ENCODE measurements at places on chromosomes 5 and 9.

GRCh38 chr5:135063511-135064234 lies 29.6 kb upstream of the PITX1 start:
- no peak for DNase-seq

DNA sequence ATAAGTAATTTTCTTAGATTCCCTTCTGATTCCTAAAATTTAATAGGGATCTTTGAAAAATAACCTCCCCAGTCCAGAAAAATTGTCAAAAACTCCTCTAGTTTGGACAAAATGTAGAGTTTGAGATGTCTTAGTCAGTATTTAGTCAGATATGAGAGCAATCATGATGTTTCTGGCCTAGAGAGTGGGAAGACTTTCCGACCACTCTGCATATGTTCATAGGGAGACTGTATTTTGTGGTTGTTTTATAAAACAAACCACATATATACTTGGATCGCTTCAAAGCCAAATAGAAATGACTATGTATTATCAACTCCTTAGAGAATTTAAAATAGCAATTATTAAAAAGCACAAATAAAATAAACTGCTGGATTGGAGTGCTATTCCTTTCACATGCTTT lies 15.8 kb downstream of the ZFAND5 start:
- no peak for DNase-seq

GRCh38 chr5:24208686-24209106 lies 436.1 kb downstream of the CDH10 start:
- DNase-seq = no peak

GRCh38 chr9:69768101-69768500 lies 8.3 kb upstream of the PTAR1 start:
- DNase-seq = no peak

DNA sequence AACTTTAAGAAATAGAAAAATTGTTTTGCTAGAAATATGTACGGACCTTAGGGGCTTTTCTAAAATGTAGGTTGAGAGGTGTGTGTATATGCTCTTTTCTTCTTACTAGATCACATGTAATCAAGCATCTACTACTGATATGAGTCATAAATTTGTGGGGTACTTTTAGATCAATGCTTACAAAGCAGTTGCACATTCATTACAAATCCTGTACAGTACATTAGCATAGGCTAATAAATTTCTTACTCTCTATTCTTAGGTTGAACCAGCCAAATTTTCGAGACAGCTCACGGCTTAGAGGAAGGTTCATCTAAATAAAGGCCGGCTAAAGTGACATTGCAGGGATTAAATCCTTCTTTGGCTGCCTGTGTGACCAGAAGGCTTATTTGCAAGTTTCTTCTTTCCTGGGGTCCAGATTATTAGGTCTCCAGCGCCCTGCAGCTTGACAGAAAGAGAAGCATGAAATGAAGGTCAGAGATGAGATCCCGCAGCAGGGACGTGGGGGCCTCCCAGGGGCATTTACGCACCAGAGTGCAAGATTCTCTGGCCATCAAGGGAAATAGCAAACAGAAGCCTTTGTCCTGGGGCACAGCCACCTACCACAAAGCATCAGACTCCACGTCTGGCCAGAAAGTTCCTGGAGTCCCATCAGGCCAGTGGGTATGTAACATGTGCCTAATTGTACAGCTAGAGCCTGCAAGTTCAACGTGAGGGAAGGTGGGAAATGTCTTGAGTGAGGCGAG lies 53.0 kb downstream of the NIM1K start:
- no peak for DNase-seq

DNA sequence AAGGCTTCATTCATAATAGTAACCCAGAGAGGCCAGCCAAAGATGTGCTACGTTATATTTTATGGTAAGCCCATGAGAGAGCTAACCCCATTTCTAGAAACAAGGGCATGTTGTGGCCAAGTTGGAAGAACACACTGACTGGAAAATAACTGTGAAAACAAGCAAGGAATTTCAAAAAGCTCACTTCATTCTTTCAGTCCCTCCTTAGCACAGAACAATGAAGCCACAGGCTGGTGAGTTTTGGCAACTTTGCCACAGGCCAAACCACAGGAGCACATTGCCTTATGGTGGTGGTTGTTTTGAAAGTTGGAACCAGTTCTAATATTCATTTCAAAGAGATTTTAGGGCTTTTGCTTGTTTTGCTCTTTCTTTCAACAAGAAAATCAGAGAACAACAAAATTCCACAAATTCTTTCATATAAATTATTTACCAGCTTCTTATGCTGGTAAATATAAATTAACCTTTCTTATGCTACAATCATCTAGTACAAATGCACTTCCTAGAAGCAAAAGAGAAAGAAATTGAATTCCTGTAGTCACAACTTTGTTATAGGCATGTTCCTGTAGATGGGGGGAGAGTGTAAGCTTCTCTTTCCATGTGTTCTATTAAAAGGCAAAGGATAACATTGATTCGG lies 225.4 kb upstream of the RFX3 start:
- DNase-seq = no peak

DNA sequence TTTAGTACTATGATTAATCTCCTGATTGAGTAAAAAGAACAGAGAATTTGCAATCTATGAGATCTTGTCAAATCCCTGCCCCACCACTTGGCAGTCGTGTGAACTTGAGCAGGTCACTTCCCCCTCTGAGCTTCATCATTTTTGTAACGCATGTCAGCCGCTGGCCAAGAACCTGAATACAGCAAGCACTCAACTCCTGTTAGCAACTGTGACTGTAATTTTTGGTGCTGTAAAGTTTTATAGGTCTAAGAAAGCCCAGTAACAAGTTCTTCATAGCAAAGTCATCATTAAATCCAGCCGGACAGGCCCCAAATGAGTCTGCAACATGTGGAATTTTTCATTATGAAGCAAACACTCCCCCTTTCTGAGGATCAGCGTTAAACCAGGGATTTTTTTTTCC lies 49.4 kb downstream of the DRD1 start:
- DNase-seq = no peak

- DNase-seq = no peak
Observed at GRCh38 chr9:3331801-3332200, 194.0 kb downstream of the RFX3 start.

DNA sequence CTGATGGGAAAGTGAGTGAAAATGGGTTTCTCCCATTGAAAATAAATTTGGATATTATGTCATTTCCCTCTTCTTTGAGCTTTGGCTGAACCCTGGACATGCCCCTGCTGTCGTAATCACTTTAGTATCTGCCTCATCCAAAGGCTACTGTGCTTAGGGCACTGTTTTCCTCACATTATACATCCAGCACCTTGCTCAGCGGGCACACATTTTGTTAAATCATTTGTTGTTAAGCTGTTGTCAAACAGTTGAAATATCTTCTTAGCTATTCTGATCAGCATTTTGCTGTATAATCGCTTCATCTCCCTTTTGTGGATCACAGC lies 352.7 kb upstream of the CD180 start:
- no peak for DNase-seq

GRCh38 chr5:40452874-40453624 lies 226.7 kb upstream of the PTGER4 start:
- DNase-seq = no peak

- DNase-seq = no peak
Observed at GRCh38 chr9:110443146-110443865, 105.6 kb upstream of the TXNDC8 start.

Data from NCI-H187 (cell line).